ENCODE measurements at places on chromosomes 2 and 18.

DNA sequence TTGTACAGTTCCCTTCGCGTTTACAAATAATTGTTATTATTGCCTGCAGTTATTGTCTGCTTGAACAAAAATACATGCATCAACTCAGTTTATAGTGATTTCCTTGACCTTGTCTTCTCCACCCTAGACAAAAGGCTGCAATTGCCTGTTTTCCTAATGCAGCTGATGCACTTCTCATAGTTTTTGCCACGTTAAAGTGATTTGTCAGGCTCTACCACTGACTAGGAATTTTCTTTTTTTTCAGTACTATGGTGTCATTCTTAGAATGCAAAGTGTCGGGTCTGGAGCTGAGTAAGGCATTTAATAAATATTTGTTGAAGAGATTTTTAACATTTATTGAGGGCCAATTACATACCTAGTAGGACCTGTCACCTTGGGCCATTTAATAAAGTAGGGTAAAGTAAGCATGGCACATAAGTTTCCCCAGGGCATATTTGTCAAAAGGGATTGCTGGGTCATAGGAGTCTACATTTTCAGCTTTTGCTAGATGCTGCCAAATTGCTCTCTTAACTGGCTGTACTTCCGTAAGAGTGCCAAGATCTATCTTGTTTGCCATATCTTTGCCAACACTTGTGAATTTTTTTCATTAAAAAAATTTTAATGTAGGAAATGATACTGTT, 24.1 kb downstream of the ACSL3 start:
- DNase-seq = no peak

DNA sequence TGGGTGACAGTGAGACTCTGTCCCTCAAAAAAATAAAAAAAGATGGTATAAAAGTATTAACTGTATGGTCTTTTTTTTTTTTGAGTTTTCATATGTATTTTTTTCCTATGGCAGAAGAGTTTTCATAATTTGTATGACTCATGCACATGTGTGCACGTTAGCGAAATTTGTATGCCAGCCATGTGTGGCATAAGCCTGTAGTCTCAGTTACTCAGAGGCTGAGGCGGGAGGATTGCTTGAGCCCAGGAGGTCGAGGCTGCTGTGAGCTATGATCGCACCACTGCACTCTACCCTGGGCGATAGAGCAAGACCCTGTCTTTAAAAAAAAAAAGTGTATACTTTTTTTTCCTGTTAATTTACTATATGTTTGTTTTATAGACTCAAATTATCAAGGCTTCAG, 160.8 kb downstream of the TGIF1 start:
- DNase-seq = no peak

- no peak for DNase-seq
Observed at GRCh38 chr2:216758256-216759155, 63.2 kb upstream of the IGFBP5 start.

GRCh38 chr2:190979906-190980629, 33.9 kb downstream of the STAT1 start:
- no peak for DNase-seq
